ENCODE measurements at places on chromosomes 12 and 14.

GRCh38 chr12:81596558-81596957, 162.6 kb downstream of the PPFIA2 start:
- DNase-seq = no peak

GRCh38 chr12:11040162-11040561, 9.0 kb upstream of the TAS2R31 start:
- no peak for DNase-seq

GRCh38 chr12:57242691-57243454, 8.1 kb downstream of the STAC3 start:
- DNase-seq = no peak

DNA sequence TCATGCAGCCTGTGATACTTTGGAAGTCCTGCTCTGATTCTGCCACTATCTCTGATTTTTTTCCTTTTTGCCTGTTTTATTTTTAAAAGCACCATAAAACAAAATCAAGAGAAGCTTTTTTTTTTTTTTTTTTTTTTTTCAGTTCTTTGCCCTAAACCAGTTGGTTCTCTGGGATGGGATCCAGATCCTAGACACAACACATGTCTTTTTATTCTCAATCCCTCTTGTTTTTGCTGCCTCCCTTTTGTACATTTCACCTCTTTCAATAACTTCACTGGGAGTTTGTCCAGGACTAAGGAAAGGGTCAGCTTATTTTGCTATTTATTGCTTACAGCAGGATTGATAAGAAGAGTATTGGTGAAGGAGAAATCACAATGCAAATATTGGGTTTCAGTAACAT, 139.4 kb downstream of the GRIP1 start:
- DNase-seq = no peak

DNA sequence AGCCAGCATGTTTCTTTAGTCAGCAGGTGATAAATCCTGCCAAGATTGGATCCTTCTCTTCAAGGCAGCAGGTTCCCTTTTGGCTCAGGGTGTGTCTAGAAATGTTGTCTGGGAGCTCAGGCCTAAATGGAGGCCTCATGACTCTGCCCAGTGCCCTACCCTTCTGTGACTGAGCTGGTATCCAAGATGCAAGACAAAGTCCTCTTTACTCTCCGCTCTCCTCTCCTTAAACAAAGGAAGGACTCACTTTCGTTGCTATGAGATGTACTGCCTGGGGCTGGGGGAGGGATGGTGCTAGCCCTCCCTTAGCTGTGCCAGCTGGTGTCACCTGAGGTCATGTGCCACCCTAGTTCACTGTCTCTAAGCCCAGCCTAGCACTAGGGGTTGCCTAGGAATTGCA, 13.8 kb upstream of the TMPRSS12 start:
- no peak for DNase-seq

- DNase-seq = peak; percentile 60
These were observed 27.6 kb downstream of the BICD1 start for GRCh38 chr12:32134101-32134888.

DNA sequence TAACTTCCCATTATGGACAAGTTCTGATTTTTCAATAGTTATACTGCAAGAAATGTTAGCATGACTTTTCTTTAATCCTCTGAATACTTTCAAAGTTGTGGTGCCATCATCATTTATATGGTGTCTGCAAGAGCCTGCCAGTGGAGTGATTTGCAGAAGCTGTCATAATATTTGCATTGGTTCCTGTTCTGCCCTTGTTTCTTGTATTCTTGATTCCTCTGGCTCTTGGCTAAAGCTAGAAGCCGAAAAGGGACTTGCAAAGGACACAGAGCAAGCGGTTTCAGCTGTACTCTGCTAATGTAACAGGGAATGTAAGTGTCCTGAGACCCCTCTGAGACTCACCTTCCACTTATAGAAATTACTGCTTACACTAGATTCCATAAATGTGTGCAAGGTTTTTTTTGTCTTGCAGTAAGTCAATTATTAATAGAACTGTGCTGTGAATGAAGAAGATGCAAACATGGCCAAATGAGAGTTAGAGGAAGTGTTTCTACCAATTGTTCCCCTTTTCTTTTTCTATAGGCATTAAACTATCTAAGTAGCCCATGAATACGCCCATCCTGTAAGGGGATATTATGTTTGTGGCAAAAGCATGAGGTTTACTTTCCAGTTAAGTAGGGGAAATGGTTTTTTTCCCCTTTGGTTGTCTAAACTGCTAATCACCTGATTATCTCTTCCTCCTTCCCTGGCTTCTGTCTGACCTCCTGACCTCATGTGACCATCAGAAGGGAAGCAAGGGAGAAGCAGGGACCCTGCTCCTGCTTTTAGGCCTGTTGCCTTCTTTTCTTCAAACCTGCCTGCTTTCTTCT, 5.3 kb downstream of the DYRK4 start:
- no peak for DNase-seq

DNA sequence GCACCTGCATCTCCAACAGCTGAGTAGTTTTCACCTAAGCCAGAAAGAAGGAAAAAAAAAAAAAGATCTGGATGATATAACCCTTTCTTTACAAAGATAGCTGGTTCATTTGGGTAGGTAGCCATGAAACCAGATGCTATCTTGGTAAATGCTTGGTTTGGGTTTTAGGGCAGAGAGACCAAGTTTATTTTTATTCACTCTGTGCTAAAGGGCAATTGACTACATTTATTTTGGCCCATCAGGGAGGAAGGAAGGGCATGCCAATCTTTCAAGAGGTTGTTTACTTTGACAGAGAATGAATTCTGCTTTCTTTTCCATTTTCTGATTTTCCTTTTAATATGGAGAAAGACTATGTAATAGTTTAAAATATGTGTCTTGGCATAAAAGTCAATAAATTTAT, 91.0 kb downstream of the NTN4 start:
- no peak for DNase-seq

DNA sequence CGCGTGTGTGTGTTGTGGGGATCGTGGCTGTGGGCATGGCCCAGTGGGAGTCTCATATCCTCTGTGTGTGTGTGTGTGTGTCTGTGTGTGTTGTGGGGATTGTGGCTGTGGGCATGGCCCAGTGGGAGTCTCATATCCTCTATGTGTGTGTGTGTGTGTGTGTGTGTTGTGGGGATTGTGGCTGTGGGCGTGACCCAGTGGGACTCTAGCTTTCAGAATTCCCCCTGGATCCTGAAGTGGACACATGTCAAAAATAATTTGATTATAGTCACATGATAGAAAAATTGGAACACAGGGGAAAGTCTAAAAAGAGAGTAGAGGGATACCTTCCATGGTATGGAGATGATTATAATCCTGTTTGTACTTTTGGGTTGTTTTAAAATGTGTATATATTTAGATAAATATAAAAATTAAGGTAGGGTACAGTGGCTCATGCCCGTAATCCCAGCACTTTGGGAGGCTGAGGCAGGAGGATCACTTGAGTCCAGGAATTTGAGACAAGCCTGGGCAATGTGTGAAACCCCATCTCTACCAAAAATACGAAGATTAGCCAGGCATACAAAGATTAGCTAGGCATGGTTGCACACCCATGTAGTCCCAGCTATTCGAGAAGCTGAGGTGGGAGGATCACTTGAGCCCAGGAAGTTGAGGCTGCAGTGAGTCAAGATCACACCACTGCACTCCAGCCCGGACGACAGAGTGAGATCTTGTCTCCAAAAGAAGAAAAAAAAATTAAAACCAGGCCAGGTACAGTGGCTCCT, 11.0 kb downstream of the PAPLN start:
- DNase-seq = peak; percentile 84

DNA sequence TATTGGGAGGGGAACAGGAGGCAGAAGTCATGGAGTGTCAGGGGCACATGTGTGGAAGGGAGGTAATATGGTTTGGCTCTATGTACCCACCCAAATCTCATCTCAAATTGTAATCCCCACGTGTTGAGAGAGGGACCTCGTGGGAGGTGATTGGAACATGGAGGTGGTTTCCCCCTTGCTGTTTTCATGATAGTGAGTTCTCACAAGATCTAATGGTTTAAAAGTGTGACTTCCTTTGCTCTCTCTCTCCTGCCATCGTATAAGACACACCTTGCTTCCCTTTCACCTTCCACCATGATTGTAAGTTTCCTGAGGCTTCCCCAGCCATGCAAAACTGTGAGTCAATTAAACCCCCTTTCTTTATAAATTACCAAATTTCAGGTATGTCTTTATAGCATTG, 41.6 kb upstream of the CDK17 start:
- no peak for DNase-seq

DNA sequence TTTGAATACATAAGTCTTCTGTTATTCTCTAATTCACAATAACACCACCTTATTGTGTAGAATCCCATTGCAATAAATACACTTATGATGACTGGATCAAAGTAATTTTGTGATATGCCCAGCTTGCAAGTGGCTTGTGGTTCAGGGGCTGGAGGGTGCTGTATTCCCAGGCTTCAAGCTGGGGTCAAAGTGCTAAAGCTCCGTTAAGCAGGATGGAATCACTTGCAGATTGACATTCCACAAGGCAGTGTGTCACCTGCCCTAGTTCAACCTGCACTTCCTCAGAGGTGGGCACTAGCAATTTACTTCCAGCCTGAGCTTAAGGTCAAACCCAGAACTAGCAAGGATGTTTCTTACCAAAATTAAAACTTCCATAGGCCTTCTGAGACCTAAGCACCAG, 166.6 kb downstream of the SSPN start:
- peak; percentile 8 for DNase-seq

DNA sequence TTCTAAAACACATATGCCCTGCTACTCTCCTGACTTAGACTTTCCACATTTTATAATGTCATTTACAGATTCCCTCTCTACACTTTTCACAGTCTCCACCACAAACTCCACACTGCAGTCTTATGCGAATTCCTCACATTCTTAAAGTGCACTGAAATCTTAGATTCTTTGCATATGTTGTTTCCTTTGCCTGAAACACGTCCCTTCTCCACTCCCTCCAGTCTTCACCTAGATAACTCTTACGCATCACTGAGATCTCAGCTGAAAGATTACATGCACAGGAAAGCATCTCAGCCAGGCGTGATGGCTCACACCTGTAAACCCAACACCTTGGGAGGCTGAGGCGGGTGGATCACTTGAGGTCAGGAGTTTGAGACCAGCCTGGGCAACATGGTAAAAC, 3.8 kb upstream of the ARHGAP9 start:
- peak; percentile 72 for DNase-seq

DNA sequence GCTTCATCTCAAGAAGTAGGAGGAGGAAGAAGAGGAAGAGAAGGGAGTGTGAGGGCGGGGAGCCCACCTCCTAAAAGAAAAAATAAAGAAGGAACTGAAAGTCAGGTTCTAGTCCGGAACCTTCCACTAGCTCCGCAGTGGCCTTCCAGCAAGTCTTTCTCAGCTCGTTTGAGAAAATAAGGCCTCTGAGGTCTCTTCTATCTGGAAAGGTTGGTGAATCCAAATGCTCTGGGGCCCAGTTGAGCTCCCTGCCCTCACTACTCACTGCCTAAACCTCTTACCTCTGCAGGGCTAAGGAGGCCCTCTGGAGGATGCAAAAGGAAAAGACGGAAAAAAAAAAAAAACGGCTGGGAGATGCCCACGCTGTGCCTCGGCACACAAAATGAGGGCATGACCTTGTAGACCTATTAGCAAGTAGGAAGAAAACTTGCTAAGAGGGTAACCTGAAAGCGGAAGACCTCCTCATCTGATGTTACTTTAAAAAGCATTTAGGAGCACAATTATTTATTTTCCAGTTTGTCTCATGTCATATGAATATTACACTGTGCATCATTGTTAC, 35.9 kb downstream of the FBLN5 start:
- DNase-seq = peak; percentile 55

- no peak for DNase-seq
These were observed 10.9 kb downstream of the CLIP1 start for GRCh38 chr12:122411537-122411936.

DNA sequence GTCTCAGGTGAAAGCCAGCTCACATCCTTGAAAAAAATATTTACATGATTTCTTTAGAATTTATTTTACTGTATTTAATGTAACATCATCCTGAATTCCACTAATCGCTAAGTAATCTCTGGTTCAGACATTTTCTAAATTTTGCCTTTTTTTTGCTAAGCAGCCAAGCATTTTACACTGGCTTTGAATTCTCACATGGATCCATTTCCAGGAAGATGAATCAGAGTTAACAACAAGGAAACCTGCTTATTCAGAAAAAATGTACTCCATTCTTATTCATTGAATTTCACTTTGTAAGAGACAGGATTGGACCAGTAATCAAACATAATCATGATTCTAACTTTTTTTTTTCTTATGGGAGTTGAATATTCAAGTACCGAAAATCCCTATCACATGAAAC, 1785.1 kb upstream of the FLRT2 start:
- peak; percentile 6 for DNase-seq

DNA sequence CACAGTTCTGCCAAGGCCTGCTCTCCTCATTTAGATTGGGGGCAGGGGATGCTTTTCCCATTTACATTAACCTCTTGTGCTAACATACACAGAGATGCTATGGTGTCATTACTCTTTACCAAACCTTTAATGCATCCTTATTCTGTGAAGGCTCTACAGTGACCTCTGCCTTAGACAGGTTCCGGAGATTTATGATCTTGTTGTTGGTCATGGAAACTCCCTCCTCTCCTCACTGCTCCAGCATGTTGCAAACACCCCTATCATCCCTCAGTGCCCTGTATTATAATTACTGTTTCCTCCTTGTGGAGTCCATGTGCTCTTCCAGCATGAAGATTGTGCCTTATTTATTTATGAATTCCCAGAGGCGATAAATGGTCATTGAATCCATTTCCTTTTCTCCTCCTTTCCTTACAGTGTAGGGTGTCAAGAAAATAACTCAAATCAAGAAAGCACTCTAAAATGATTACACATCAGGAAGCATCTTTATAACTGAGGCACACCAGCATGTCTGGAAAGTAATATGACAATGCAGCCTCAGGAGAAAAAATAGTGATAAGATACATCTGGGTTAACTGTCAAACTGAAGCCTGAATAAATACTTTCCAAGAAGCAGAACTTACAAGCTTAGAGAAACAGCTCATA, 37.8 kb downstream of the RTN1 start:
- DNase-seq = no peak

GRCh38 chr12:11730299-11731041, 81.0 kb downstream of the ETV6 start:
- peak; percentile 43 for DNase-seq

GRCh38 chr12:11085419-11085818, 6.7 kb downstream of the TAS2R43 start:
- DNase-seq = no peak

- DNase-seq = no peak
These were observed 9.2 kb downstream of the ABHD4 start for GRCh38 chr14:22607291-22607690.

DNA sequence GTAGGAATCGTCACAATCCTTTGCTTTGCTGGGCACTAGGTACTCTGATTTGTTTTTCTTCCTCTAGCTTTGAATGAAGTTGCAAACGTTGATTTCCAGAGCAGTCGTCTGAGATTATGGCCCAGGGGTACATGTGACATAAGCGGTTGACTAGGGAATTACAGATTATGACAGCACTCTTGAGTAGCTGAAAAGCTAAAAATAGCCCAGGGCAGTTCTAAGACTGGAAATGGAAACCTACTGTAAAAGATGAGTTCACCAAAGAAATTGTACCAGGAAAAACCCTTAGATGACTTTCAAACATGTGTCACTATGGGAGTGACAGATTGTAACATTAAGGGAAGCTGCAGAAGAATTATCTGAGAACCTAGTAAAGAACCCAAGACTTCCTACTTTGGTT, 108.5 kb downstream of the ANO6 start:
- DNase-seq = no peak

GRCh38 chr12:104802208-104802607, 155.9 kb downstream of the SLC41A2 start:
- peak; percentile 5 for DNase-seq

- peak; percentile 17 for DNase-seq
These were observed 170.6 kb downstream of the SLC2A13 start for GRCh38 chr12:39935275-39935674.

GRCh38 chr14:69357544-69358200, 40.4 kb downstream of the ERH start:
- DNase-seq = no peak
